Left renal cortex interstitium (tissue), 4 donors: ENCODE measurements at places on chromosomes 3 and 15.
A peak's percentile ranks its signal among the peaks of the same experiment; 100 is the strongest.

DNA sequence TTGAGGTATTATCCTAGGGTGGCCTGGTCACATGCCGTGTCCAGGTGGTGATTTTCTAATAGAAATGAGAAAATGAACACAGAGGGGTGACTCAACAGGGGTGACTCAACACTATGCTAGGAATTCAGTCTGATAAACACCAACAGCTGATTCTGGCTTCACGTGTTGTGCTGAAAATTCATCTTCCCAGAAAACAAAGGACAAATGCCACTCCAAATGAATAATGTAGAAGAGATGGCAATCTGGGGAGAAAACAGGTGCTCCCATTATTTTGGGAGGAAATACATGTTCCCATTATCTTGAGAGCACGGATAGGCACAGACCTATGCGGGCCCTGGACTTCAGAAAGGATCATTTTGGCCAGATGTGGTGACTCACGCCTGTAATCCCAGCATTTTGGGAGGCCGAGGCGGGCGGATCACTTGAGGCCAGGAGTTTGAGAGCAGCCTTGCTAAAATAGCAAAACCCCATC, 101.2 kb upstream of the MEX3B start:
- no peak for DNase-seq

GRCh38 chr3:8987645-8988383, 24.5 kb upstream of the RAD18 start:
- DNase-seq: no peak

DNA sequence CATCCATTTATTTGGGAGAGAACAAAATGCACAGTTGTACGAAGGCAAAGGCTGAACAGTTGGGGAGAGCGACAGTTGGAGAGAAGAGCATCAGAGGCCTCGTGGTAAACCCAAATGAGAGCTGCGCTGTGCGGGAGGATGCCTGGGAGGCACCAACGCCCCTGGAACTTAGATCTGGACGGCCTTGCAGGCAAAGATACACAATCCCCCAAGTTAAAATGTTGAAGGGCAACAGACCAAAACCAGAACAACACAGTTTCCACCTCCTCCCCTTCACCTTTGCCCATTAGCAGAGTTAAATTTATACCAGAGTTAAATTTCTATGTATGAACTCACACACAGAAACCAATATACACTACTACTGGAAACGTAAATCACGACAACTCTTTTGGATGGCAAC, 339.6 kb downstream of the RORA start:
- no peak for DNase-seq

- DNase-seq: no peak
These were observed 358.1 kb downstream of the MECOM start for GRCh38 chr3:169305460-169305859.

DNA sequence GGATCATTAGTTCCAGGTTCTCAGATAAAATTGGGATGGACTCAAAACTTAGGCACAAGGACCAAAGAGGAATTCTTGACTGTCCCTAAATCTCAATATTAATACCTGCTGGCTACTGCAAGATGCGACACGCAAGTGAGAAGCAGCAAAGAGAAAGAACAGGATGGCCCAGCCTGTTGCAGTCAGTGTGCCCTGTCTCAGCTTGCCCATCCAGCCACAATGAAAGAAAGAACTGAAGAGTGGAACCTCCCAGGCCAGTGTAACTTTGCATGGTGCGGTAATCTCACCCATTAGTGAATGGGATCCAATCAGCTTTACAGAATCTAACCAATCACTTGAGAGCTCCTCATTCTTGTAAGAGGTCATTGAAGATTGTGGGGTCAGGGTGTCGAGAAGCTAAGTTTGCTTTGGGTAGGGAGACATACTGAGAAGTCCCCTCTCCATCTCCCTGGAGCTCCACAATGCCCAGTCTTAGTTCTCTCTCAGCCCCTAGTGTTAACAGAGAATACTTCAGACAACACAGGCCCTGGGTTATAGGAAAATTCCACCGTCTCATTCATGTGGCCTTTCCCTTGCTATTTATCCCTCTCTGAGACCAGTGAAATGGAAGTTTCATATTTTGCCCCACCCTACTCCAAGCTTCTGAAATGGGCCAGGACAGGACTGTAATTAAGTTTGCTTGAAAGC, 3.2 kb upstream of the SLC9A9 start:
- DNase-seq: no peak

GRCh38 chr3:102205647-102206046, 229.2 kb upstream of the ZPLD1 start:
- DNase-seq: no peak

GRCh38 chr15:54803134-54803808, 393.5 kb downstream of the RSL24D1 start:
- no peak for DNase-seq

GRCh38 chr15:74950078-74950908, 6.3 kb downstream of the RPP25 start:
- DNase-seq: no peak

- no peak for DNase-seq
These were observed 76.1 kb upstream of the PHLDB2 start for GRCh38 chr3:111782943-111783342.

DNA sequence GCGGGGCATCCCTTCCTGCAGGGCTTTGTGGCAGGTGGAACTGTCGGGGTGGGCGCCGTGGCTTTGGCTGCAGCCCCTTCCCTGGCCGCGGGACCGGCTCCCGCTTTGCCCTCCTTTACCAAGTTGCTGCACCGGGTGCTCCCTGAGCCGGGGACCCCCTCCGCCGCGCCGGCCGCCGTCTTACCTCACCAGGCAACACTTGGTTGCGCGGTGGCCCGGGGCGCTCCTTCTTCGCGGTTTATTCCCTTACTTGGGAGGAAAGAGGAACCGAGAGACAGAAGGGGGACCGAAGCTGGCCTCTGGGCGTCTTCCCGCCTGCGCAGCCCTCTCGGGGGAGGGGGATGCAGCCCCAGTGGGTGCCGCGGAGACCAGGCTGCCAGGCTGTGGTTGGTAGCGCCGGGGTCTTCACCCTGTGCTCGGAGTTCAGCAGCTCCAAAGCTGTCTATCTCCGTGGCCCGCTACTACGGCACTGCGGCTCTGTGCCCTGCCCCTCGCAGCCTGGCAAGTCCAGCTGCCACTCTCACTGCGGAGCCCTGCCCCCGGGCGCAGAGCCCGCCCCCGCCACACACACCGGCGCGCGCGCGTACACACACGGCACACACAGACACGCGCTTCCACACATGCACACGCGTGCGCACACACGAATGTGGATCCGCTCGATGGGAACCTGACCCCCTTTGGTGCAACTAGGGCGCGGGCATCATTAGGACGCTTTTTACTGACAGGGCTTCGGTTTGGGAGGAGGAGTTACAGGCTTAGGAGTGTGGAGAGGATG, at the start of gene DGKG:
TSS of gene DGKG (minus strand) at position 473 of the 775 bp plus-strand sequence. CDS start 41,775 bp downstream, outside the sequence.
- DNase-seq: peak; percentile 24

GRCh38 chr15:65372787-65373067, 5.1 kb downstream of the IGDCC3 start:
- DNase-seq: no peak

DNA sequence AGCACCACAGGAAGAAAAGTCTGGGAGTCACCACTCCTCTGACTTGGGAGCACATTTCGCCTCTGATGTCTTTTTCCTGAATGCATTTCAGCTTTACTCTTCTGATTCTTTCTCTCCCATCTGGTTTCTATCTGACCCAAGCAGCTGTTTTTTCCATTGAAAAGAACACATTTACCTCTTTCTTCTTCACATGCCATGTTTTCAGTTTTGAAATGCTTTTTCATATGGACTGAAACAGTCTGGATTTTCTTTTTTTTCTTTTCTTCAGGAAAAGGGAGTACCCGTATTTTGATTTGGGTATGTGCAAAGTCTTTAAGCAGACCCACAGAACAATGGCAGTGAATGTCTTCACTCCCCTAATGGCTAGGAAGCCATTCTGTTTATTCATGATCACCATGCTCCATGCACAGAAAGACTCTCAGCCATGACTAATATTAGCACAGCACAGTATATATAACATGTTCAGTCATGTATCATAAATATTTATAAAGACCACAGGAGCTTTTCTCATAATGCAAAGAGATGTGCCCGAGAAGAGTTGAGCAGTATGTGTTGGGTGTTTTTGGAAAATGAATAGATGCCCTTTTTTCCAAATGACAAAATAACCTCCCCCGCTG, 82.7 kb upstream of the LRIG1 start:
- no peak for DNase-seq

- DNase-seq: no peak
These were observed 2.9 kb downstream of the ABHD5 start for GRCh38 chr3:43693594-43693993.

DNA sequence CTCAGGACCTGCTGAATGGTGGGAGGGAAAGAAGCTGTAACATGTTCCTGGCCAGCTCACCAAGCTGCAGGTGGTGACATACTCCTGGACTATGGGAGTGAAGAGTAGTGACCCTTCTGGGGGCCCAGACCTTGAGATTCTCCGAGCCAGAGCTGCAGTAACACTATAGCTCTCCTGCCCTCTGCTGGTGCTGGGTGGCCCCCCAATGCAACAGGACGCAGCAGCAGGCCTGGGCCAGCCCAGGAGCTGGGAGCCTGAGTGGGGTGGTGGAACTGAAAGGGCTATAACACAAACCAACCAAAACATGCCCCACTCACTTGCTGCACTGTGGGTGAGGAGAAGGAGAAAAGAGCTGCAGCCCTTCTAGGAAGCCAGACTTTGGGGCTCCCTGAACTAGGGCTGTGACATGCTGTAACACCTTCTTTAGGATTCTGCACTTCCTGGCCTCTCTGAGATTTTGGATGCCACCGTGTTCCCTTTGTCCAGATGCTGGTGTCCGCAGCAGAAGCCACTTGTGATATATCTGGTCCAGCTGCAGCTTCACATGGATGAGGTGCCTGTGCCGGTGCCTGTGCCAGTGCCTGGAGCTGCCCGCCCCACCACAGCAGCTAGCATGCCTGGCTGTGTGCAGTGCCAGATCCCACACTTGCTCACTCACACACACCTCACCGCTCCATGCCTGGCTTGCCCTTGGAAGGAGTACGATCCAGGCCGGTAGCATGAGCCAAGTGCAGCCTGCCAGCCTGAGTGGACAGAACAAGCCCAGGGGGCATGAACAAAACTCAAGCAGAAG, 636.8 kb upstream of the KCNMB2 start:
- DNase-seq: no peak

DNA sequence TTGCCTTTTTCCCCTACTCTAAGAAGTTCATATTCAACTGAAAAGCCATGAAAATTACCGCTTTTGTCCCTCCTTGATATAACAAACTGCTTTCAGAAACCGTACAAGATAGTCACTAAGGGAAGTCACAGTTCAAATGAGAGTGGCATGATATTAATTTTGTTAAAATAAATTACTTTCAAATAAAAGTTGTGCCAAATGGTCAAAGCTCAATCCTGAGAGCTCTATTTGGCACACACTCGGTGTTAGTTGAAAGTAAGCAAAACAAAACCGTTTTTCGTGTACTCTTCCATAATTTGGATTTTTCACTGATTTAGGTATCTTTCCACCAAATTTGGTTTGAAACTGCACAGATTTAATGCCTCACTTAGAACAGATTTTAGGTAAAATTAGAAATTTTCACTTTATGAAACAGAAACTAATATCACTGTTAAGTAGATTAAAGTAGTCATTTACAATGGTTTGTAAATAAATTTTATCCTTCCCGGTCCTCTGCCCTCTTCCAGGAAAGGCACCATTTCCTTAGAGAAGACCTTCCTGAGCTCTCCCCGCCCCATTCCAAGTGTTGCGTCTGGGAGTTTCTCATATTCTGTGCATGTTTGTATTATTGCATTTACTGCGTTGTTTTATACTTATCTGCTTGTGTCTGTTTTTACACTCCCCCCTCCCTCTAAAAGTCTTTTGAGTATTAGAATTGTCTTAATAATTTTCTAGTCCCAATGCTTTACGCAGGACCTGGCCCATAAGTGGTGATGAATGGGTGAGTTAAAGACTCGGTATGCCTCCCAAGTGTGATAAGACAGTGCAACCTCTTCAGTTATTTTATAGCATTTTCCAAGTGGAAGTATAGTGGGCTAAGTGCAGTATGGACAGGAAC, 853 bp downstream of the TCAIM start:
- no peak for DNase-seq

DNA sequence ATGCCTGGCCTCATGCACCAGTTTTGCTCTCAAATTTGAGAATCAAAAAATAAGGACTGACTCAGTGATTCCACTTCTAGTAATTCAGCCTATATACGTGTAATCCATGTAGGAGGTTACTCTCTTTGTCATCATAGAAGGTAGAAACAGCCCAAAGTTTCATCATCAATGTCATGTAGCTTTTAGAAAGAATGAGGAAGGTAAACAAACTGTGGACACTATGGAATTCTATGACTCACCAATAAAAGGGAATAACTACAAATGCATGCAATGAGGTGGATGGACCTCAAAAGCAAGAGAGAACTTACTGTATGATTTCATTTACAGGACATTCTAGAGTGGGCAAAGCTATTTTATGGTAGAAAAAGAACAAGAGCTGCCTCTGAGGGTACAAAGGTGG, 93.2 kb upstream of the LRIG1 start:
- DNase-seq: no peak

DNA sequence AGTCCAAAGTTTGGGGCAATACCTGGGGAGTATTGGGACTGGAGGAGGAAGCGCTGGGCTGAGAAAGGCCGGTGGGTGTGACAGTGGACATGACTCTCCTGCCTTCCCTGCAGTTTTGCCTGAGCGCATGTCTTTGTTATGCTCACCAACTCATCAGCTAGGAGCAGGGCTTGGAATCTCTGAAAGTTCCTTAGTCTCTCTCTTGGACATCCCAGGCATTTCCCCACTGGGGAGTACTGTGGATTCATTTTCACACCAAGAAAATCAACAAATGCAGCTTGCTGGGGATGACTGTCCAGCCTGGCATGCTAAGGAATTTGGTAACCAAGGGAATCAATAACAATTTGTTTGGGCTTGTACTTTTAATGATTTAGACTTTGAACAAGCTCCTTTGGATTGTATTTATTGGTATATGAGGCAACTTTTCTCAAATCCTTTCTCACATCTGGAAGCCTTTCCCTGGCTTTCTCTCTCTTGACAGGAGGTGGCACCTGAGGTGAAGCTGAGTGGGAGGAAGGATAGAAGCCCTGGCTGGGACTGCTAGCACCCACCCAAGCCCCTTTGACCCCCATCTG, 48.5 kb upstream of the CHST2 start:
- DNase-seq: no peak

GRCh38 chr3:27659279-27660021, 62.7 kb downstream of the EOMES start:
- no peak for DNase-seq

DNA sequence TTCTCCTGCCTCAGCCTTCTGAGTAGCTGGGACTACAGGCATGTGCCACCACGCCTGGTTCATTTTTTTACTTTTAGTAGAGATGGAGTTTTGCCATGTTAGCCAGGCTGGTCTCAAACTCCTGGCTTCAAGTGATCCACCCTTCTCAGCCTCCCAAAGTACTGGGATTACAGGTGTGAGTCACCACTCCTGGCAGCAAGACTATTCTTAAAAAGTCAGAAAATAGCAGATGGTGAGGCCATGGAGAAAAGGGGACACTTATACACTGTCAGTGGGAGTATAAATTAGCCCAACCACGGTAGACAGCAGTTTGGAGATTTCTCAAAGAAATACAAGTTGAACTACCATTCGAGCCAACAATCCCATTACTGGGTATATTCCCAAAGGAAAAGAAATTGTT, 603.3 kb upstream of the TBL1XR1 start:
- no peak for DNase-seq

- DNase-seq: no peak
These were observed 1031.7 kb downstream of the MCTP2 start for GRCh38 chr15:95262866-95263564.

GRCh38 chr3:51934139-51934850, 7.4 kb downstream of the RRP9 start:
- DNase-seq: no peak
